SW 1271 (cell line): ENCODE measurements at places on chromosomes 1 and 21.

DNA sequence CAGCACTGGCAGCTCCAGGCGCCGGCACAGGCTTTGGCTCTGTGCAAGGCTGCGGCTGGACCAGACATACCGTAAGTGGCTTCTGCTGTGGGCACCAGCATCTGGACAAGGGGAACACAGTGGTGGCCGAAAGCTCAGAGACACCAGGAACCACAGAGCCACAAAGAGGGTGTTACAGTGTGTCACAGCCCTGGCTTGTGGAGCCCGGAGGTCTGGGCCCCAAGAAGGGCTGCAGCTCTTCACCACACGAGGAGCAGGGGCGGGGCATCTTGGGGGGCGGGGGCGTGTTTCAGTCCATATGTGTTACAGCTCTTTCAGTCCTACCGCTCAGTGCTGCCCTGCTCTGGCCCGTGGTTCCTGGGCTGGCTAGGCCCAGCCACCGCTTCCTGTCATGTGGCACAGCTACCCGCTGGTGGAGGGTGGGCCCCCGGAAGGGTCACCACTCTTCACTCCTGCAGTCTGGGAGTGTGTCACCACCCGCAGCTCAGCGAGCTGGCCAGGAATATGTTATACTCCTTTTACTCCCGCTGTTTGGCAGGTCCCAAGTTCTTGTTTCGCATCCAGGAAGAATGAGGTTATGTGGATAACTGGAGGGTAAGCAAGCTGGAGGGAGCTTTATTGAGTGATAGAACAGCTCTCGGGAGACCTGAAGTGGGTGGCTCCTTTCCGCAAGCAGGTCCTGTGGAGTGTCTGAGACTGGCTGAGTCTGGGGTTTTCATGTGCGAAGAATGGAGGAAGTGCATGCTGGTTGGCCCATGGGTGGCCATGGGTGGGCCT lies 3.3 kb upstream of the LSM10 start:
- no peak for DNase-seq

DNA sequence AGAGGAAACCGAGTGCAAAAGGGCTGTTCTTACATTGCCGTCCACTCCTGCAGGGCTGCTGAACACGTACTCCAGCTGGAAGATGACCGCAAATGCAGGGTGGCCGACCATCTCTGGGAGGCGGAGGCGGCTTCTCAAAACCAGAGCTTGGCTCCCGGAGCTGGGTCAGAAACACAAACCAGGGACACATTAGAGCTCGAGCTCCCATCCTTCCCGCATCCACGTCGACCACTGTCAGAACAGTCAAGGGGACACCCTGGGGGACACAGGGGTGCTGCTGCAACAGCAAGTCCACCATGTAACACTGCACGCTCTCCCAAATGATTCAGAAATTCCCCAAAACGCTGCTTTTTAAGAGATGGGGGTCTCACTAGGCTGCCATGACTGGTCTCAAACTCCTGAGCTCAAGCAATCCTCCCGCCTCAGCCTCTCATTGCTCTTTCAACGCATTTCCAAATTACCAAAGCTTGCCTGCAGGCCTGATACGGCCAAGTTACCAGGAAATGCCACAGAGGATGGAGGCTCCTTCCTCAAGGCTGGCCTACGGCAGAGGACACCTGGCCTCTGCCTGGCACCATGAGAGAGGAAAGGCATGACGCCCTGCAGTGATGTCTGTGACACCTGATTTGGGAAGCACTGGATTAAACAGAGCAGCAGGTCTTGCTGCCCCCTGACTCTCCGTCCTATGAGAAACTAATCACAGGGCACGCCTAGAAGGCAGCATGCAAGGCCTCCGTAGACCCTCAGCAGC lies 45.0 kb downstream of the NPHP4 start:
- no peak for DNase-seq

GRCh38 chr1:89951766-89952604 lies 42.9 kb upstream of the ZNF326 start:
- DNase-seq: no peak

- DNase-seq: no peak
Measured at GRCh38 chr1:119276558-119276957, 92.0 kb upstream of the HAO2 start.

DNA sequence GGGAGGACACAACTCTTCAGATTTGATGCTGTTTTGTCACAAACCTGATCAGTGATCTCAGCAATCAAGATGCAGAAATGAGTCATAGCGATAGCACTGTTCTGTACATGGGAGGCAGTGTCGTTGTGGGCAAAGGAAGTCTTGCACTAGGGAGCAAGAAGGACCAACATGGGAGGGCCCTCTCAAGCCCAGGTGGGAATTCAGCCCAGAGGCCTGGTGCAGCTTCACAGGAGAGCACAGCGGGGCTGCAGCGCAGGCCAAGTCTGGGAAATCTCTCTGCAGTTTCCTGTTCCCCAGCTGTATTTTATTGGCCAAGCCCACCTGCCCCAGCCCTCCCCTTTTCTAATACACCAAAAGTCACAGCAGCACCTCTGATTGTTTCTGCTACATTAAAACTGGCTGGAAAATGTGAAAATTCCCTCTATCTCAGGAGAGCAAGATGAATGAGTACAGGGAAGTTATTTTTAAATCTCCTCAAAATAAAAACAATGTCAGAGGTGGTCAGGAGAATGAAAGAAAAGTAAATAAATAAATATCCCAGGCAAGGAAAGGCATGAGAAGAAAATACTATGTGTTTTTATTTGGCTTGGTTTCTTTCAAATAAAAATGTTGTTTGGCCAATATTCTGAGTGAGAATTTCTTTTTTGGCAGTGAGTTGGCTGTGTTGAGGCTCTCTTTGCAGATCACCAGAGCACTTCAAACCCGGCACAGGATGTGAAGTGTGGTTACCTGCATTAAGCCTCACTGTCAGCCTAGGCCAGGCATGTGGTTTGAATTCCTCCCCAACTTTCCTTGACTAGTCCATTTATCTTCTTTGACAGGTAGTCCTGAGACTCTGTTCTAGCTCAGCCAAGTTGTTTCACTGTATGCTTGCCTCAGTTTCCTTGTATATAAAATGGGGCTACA lies 422.1 kb downstream of the PLPP3 start:
- DNase-seq: no peak

GRCh38 chr21:19523746-19524145 lies 1120.2 kb upstream of the TMPRSS15 start:
- DNase-seq: no peak
